Heart right ventricle (tissue), 16 donors: ENCODE measurements at places on chromosomes 2 and 18.

DNA sequence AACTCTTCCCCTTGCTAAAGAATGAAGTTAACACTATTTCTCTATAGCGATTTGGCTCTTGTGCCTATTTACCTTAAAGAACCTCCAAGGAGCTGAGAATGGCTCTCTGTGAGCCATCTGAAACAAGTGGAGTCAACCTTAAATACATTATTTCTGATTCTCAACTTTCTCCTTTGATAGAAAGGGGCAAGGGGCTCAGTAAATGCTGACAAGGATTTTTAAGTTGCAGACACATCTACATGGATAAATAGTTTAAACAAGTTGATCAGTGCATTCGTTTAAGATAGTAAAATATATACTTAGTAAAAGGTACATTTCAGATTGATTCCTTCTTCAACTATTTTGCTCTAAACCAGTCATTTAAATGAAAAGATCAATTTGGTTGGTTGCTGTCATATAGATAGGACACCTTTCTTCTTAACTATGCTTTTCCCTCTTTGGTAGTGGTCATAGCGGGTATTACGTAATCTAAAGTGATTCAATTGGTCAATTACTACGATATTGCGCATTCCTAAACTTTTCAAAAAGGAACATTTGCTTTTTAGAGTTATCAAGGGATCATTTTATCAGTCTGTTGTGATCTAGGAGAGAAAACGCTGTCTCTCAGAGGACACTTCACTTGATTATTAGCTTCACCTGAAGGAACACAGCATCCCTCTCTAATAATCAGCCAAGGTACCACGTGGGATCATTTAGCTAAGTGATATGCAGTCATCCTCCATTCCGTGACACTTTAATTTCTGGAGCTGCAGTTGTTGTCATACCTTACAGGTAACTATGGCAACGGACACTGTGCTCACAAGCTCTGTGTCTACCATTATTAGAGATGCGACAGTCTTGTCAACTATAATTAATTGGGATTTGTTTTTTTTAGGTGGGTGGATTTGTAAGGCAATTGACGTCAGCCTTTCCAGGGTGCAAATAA is 50.9 kb upstream of the KCNE4 start:
- DNase-seq = no peak

GRCh38 chr2:54570925-54571694 is 115.0 kb downstream of the SPTBN1 start:
- DNase-seq = no peak

- no peak for DNase-seq
These were observed 4.5 kb downstream of the PSTPIP2 start for GRCh38 chr18:46067438-46068007.

- no peak for DNase-seq
These were observed 2.9 kb upstream of the CRIM1 start for GRCh38 chr2:36352701-36353100.

DNA sequence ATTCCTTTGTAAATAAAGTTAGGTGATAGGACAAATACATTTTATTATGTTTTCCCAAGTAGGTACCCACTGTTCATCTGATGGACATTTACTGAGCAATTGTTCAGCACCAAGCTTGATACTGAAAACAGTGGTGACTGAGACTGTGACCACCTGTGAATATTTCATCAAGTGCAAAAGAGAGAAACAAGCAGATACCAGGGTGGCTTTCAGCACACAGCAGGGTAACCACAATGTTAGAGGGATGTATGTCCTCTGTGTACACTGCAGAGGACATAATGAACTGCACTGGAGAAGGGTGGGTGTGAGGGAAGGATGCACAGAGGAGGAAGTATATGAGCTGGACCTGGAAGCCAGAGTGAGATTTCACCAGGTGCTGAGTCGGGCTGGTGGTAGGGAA is 411.8 kb downstream of the RAD51AP2 start:
- no peak for DNase-seq

GRCh38 chr2:178109813-178110212 is 2.4 kb upstream of the RBM45 start:
- DNase-seq = no peak
